CD4-positive, alpha-beta T cell treated with Interleukin-10 for 1 hour (primary cell): ENCODE measurements at places on chromosomes 6 and 20.

GRCh38 chr6:13873288-13874190 lies 51.2 kb upstream of the RNF182 start:
- peak; percentile 69 for DNase-seq

- DNase-seq = no peak
Measured at GRCh38 chr20:16025084-16025483, 548.2 kb downstream of the KIF16B start.

DNA sequence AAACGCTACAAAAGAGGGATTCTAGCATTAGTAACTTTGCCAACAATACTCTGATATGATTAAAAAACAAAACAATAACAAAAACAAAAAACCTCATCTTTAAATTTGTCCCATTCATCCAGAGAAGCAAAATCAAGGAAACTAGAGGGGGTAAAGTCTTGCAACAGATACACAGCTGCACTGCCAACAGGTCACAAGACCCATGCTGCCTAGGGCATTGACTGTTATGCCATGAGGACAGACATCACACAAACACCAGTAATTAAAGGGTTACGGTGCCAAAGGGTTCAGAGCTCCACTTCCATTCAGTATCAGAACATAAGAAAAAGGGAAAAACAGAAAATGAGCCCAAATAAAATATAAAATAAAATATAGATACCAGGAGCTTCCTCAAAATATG lies 1.6 kb downstream of the TBC1D20 start:
- no peak for DNase-seq

GRCh38 chr6:87541041-87541440 lies 48.7 kb downstream of the RARS2 start:
- DNase-seq = no peak

DNA sequence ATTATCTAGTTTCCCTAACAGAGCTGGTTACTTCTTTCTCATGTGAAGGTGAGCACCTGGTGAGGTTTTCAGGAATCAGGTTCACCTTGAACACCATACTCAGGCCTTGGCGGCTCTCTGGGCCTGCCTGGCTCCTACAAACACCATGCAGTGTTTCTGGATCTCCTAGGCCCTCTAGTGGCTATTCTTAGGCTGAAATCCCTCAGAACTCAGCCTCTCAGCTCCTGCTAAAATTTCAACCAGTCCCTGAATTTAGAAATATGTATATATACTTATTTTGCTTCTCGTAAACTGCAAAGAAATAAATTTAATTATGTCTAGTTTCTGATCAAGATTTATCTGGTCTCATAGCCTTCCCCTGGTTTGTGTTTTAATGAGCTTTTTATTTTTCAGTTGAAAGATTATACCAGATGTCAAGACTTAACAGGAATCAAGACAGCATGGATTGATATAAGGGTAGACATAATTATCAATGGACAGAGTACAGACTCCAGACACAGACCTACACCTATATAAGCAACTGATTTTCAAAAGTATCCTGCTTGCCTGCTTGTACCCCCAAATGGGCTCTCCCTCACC lies 55.9 kb downstream of the ANKEF1 start:
- peak; percentile 47 for DNase-seq

DNA sequence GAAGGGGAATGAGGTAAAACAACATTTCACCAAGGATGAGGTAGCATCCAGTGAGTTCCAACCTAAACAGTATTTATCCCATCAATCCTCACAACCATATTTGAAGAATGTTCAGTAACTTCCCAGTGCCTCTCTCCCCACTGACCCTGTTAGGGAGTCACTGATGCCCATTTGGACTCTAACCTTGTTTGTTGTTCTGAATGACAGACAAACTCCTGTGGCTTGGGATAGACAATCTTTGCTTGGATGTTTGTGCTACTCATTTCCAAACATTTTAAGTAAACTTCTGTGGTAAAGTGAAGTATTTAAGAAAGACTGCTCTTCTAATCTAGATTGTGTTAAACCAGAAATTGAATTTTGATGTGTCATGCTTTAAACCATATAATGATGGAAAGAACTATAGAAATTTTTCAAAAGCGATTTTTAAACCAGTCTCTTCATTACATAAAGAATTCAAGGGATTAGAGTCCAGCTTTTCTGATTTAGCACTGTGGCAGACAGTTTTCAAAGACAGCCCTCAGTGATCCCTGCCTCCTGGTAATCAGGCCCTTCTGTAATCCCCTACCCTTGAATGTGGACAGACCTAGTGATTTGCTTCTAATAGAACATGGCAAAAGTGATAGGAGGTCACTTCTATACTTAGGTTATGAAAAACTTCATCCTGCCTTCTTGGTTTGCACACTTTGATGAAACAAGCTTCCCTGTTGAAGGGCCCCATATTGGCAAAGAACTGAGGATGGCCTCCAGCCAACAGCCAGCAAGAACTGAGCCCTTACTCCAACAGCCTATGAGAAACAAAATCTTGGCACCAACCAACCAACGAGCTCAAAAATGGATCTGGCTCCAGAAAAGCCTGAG lies 191.6 kb downstream of the DST start:
- DNase-seq = no peak

DNA sequence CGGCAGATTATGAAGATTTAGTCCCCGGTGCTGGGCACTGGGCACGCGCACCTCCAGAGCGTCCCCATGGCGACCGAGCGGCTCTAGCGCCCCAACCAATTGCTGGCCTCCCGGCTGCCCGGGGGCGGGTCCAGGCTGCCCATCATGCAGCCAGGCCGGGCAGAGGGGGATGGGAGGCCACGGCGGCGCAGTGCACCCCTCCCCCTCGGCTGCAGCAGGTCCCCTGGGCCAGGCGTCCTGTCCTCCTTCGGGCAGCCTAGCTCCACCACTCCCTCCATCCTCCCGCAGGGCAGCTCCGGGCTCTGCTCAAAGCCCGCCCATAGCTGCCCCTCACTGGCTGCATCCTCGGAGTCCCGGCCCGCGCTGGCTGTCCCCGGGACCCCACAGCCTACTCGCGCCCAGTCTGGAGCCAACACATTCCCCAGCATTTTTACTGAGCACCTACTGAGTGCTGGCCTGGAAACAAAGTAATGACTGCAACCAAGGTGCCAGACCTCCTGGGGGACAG lies 99.4 kb downstream of the ASXL1 start:
- no peak for DNase-seq

- no peak for DNase-seq
Measured at GRCh38 chr6:85065831-85066230, 301.4 kb upstream of the TBX18 start.

DNA sequence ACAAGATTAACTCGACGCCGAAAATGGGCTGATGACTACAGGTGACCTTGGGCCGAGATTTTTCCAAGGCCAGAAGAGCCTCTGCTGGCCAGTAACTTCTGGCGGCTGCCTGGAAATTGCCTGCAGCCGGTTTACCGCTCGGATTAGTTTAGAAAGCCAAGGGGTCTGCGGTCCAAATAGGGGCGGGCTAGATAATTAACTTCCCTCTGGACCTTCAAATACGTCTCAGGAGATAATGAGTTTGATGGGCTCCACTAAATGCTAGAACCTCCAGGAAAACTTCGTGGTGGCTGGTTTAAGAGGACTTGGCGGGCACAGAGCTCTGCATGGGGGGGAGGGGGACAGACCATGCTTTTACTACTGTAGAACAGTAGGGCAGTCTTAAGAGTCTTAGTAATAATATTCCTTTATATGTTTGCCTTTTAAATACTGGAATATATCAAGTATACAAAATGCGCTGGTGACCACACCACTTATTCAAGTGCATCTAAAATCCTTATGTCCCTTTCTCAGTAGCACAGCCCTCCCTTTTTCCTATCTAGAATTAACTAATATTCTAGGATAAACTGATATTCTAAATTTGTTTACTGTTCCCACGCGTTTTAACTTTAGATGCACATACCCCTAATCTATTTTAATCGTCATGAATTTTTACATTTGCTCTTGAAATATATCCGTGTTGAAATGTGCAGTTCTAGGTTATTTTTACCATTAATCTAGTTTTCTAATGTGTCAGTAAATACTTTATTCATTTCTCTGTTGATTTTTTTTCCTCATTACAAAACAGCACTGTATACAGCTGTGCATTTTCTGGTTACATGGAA lies 107.5 kb upstream of the PRSS16 start:
- no peak for DNase-seq

- DNase-seq = no peak
Measured at GRCh38 chr6:26613201-26613600, 16.4 kb downstream of the ABT1 start.

- DNase-seq = peak; percentile 56
Measured at GRCh38 chr6:7086488-7086887, 21.3 kb upstream of the RREB1 start.

DNA sequence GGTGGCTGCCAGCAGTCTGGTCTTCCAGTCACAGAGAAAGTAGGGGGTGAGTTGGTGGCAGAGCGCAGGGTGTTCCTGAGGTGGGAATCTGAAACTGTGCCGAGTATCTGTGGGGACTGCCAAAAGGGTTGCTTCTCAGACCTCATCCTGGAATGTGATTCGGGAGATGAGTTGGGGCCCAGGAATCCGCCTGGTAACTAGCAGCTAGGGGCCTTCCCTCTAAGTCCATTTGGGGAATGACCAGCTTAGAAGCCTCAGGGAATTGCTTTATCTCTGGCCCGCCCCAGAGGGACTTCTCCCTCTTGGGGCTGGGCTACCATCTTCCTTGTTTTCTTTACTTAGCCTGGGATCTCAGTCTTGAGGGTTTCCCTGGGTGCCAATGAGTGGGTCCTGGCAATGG lies 49.6 kb downstream of the MOCS1 start:
- DNase-seq = no peak

DNA sequence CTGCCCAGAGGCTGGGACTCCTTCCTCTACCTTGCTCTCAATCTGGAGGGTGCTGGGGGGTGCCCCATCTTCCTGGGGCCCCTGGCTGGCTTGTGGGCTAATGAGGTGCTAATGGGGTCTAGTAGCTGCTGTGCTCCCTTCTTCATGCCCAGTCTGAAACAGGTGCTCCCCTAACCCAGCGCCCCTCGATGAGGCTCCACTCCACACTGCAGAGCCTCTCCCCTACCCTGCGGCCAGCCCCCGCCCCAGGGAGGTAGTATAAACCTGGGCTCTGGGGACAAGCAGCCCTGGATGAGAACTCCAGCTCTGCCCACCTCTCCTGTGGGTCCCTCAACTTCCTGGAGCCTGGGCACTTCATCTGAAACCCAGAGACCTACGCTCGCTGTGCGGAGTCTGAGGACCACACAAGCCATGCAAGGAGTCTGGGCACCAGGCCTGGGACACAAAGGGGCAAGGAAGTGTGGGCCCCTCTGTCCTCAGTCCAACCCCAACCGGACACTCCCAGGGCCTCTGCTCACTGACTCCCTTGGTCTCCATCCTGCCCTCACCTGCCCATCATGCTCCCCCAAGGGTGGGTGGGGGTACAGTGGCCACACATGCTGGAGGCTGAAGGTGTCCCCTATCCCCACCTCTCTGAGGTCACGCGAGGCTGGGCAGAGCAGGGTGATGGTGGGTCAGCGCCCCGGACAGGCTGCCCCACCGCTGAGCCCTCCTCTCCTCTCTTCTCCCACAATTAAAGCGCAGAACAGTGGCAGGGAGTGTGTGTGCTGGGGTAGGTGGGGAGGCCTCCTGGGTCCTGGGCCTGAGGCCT lies 6.1 kb downstream of the RPL10A start:
- no peak for DNase-seq

- DNase-seq = peak; percentile 51
Measured at GRCh38 chr6:127907960-127908640, 7.2 kb upstream of the THEMIS start.

GRCh38 chr6:24426729-24427446 lies 24.2 kb downstream of the MRS2 start:
- DNase-seq = no peak
